ENCODE measurements at places on chromosomes 4 and X.

DNA sequence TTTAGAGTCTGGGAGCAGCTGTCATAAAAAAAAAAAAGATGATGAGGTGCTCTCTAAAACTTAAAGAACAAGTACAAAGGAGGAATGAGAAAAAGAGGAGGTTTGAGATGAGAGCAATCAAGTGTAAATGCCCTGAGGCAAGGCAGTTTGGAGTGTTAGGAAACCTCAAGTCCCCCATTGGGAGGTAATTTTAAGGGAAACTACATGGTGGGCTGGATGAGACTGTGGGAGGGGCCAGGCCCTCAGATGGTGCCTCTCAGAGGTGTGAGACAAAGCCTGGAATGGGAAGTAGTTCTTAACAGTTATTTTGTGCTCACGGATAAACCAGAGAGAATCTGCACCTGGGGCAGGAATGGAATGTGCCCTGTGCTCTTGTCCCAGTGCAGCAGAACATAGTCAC, 1.9 kb upstream of the MAGEB3 start:
- no peak for DNase-seq

- DNase-seq = no peak
These were observed 34.9 kb downstream of the MAML3 start for GRCh38 chr4:140118931-140119640.

- DNase-seq = no peak
These were observed 165.4 kb downstream of the PCDH19 start for GRCh38 chrX:100244681-100245080.

GRCh38 chr4:17577665-17578481, 875 bp downstream of the LAP3 start:
- no peak for DNase-seq

- DNase-seq = no peak
These were observed 21.6 kb upstream of the ATP8A1 start for GRCh38 chr4:42678512-42678911.

- no peak for DNase-seq
These were observed 112.7 kb upstream of the DUSP21 start for GRCh38 chrX:44731160-44731559.

DNA sequence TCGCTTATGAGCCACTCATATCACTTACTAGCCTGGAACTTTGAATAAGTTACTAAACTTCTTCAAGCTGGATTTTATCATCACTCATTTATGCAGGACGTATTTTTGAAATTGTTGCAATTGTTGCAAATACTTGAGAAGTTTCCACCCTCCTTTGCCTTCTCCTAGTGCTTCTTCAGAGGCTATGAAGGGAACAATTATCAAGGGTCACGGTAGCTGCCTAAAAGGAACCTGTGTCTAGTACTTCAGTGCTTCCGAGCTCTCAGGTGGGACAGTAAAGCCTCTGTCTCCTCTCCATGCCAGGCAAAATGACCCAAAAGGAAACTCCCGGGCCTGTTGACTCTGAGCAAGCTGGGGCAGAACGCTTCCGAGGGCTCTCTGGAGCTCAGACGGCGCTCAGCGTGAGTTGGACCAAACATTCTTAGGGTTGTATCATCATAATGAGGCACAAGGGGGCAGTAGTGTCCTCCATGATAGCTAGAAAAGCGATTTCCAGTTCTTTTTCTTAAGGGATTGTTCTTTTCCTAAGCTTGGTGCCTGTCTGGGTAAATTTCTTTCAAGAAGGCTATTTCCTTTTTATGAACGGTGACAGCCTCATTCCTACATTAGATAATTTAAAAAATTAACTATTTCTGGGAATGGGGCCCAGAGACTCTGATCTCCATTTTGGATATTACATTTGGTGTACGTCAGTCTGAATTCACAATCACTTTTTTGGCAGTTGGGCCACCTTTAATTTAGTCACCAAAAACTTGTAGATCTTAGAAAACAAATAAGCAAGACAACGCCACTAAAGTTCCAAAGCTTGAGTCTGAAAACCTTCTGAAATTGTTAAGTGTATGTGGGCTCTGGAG, 73.1 kb downstream of the PACRGL start:
- peak; percentile 20 for DNase-seq
